ENCODE measurements at places on chromosomes 12 and 14.

DNA sequence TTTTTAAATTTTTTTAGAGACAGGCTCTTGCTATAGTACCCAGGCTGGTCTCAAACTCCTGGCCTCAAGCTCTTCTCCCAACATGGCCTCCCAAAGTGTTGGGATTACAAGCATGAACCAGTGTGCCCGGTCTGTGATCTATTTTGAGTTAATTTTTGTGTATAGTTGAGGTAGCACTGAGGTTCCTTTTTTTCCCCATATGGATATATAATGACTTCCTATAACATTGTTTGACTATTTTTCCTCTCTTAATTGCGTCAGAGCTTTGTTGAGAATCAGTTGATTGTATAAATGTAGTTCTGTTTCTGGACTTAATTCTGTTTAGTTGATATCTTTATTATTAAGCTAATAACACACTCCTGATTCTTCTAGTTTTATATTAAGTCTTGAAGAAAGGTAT, 8.6 kb upstream of the M6PR start:
- no peak for DNase-seq

- DNase-seq, result no peak
Observed at GRCh38 chr14:50013934-50014333, 102.4 kb downstream of the VCPKMT start.

DNA sequence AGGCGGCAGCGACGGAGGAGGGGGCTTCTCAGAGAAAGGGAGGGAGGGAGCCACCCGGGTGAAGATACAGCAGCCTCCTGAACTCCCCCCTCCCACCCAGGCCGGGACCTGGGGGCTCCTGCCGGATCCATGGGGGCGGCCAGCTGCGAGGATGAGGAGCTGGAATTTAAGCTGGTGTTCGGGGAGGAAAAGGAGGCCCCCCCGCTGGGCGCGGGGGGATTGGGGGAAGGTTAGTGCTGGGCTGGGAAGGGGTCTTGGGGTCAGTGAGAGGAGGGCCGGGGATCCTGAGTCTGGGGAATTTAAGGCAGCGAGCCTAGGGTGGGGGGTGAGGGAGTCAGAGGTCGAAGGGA, 203 bp downstream of the NFATC4 start:
- no peak for DNase-seq

- no peak for DNase-seq
Observed at GRCh38 chr12:123013185-123014095, 33.0 kb downstream of the ARL6IP4 start.

All from femur (tissue), 1 donor.